ENCODE measurements at places on chromosomes 1 and 21. TPM values are rescaled to one million over a fixed set of nuclear protein-coding genes. Genes with fewer than 3 reads are reported as not detected.

DNA sequence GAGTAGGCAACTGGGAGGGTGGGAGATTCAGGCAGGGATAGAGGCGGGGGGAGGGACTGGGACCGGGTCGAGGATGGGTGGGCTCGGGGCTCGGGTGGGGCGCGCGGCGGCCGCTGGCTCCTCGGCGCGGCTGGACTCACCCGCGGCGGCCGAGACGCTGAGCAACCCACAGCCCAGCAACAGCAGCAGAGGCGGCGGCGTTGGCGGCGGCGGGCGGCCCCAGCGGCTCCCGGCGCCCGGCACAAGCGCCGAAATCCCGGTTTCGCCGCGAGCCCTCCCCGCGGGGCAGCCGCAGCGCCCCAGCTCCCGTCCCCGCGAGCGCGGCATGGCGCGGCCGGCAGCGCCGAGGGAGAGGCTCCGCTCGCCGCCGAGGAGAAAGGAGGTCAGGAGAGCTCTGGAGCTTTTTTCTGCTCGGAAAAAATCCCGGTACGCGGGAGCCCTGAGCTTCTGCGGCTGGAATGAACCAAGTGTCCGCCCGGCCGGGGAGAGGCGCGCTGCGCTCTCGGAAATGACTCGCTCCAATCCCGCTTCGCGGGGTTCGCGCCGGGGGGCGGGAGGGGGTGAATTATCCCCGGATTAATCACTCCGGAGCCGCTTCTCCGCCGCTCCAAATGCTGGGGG lies at the start of gene CSMD2:
TSS of gene CSMD2 (minus strand) at position 460 of the 621 bp plus-strand sequence. CDS start at position 327, 133 bp downstream.
- no peak for DNase-seq

GRCh38 chr1:67463298-67463955 lies 33.2 kb upstream of the SERBP1 start:
- DNase-seq, result no peak

DNA sequence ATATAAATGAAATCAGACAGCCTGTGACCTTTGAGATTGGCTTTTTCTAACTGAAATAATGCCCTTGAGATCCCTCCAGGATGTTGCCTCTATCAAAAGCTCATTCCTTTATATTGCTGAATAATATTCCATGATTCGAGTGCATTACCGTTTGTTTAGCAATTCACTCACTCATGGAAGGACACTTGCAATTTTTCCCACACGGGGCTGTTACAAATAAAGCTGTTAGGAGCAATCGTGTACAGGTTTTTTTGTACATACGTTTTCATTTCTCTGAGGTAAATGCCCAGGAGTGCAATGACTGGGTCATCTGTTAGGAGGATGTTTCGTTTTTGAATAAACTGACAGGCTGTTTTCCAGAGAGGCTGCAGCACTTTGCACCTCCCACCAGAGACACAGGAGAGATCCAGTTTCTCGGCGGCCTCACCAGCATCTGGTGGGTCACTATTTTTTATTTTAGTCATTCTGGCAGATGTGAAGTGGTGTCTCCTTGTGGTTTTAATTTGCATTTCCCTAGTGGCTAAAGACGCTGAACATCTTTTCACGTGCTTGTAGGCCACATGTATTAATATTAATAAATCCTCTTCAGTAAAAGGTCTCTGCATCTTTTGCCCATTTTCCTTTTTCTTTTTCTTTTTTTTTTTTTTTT lies 11.0 kb downstream of the PRDM15 start:
- DNase-seq, result no peak

GRCh38 chr1:116489231-116489697 lies 81.6 kb downstream of the CD58 start:
- no peak for DNase-seq

DNA sequence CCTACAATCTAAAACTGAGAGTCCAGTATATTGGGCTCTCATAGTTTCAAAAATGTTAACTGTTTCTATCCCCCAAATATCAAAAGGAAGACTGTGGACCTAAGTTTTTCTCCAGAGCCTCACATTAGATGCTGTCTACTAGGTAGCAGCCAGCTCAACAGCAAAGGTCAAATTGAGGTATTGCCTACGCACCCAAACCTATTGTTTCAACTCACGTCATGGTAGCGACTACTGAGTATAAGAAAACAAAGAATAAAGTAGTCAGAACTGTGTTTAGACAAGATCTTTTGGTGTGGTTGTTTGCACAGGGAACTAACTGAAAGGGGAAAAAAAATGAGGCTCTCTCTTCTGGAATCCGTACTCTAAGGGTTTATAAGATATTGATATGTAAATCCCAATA lies 173.2 kb downstream of the LBR start:
- DNase-seq, result no peak

- DNase-seq, result no peak
Measured at GRCh38 chr1:31755197-31755611, 8.9 kb downstream of the ADGRB2 start.

GRCh38 chr1:13759072-13759471 lies 59.1 kb downstream of the PRDM2 start:
- DNase-seq, result no peak

DNA sequence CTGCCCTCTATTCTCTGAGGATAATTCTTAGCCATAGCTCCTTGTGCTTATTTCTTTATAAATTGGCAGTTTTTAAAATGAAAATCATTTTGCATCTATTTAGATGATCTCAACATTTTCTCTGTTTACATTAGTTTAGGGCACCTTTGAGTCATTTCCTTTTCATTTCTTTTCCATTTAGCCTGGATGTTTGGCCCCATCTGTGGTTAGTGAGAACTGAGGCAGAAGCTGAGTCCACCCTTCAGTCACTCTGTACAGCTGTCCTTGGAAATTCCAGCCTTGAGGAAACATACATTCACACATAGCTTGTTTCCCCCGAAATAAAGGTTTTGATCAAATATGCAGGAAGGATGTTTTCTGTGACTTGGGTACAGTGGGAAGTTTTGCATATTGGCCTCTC lies 123.7 kb downstream of the NTNG1 start:
- DNase-seq, result no peak

DNA sequence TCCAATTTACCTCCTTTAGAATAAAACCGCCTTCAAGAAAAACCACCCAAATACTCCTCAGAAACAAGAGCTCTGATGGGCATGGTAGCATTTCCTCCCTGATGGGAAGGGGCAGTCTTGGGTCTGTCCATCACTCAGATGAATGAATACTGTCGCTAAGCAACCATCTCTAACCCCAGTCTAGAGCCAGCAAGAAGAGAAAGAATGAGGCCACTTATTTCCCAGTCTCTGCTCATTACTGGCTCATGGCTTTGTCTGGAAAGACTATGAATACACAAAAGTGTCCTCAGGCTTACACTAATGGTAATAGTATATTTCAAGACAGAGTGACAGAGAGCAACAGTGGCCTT lies 51.0 kb upstream of the F3 start:
- peak; percentile 30 for DNase-seq

GRCh38 chr1:155178441-155179111 lies 4.9 kb downstream of the TRIM46 start:
- DNase-seq, result no peak

The LIN28A gene
- total RNA-seq, result 1,467 TPM

The COL11A1 gene
- total RNA-seq, result 28.3 TPM

The ASB17 gene
- total RNA-seq, result not detected

The F3 gene
- total RNA-seq, result 8.6 TPM

The NPL gene
- total RNA-seq, result 4.4 TPM

The BGLAP gene
- total RNA-seq, result 1.2 TPM

Data from H1 (cell line).